ENCODE measurements at places on chromosomes 3 and 15. TPM values are rescaled to one million over a fixed set of nuclear protein-coding genes. Genes with fewer than 3 reads are reported as not detected.

Gene GPR149
- total RNA-seq, result not detected

Gene MASP1
- not detected for total RNA-seq

Gene TUBGCP5
- 38.5 TPM for total RNA-seq

Gene PRTG
- not detected for total RNA-seq

Gene RASL12
- not detected for total RNA-seq

Gene PDZRN3
- not detected for total RNA-seq

Gene PHC3
- 131 TPM for total RNA-seq

Gene ST3GAL6
- total RNA-seq, result not detected

Gene HYPK
- 10.9 TPM for total RNA-seq

Gene ENTPD3
- total RNA-seq, result not detected

Gene LRRC15
- total RNA-seq, result not detected

Gene SLC38A3
- total RNA-seq, result 4.8 TPM

Gene NTRK3
- not detected for total RNA-seq

Gene RAB7A
- total RNA-seq, result 130 TPM

Gene ROPN1
- total RNA-seq, result not detected

Gene PPP4R2
- 77.7 TPM for total RNA-seq

Gene MAGI1
- total RNA-seq, result not detected

Gene TMCO5A
- not detected for total RNA-seq

Gene FBXW12
- not detected for total RNA-seq

Gene BCHE
- not detected for total RNA-seq

Gene C15orf39
- total RNA-seq, result 36.6 TPM

Gene HLTF
- 6.3 TPM for total RNA-seq

Gene IL5RA
- not detected for total RNA-seq

Gene CCNB2
- total RNA-seq, result 0.64 TPM

Gene VILL
- total RNA-seq, result 19.6 TPM

Gene SST
- total RNA-seq, result not detected
